ENCODE measurements at places on chromosomes 13 and 19.
A peak's percentile ranks its signal among the peaks of the same experiment; 100 is the strongest.

- no peak for DNase-seq
These were observed 731.7 kb upstream of the MIR17HG start for GRCh38 chr13:90615767-90616166.

DNA sequence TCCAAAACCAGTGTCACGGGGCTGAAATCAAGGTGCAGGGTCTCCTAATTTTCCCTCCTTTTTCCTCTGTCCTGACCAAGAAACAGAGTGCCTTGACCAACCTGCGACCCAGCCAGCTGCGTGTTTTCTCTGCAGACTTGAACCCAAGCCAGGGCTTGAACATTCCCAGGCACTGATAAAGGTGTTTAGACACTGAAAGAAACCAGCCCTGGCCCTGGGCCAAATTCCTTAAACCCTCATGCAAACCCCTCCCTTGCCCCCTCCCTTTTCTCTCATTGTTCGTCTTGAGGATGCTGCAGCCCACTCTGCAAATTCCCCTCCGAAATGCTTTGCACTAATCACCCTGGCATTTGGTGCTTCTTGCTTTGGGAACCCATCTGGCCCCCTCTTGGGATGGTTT, 9.5 kb upstream of the FFAR2 start:
- no peak for DNase-seq

DNA sequence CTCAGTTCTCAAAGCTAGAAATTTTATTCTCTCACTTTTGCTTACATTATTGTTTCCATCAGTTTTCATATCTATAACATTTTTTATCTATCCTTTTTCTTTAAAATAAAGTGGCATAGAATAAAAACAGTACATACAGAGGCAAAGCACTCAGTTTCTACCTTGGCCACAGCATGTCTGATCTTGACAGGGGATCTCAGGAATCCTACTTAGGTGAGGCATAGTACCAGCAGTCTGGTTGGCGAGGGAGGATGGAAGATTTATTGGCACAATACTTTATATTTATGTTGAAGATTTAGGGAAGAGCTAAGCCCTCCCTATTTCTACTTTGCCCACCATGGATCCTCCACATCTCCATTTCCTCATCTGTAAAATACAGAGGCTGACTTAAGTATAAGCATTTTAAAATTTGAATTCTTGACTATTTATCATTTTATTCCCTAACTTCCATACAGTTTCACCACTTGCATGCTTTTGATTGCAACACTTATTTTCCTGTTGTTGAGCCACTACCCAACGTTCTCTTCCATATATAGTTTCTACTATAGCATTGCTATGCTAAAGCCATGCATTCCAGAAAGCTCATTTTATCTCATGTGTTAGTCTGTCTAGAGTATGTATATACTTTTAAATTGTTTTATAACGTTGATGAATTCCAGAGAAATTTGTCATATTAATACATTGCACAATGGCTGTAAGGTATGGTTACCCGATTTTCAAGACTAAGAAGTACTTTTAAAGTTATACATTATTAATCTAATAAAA, 506.7 kb downstream of the KCTD12 start:
- no peak for DNase-seq

DNA sequence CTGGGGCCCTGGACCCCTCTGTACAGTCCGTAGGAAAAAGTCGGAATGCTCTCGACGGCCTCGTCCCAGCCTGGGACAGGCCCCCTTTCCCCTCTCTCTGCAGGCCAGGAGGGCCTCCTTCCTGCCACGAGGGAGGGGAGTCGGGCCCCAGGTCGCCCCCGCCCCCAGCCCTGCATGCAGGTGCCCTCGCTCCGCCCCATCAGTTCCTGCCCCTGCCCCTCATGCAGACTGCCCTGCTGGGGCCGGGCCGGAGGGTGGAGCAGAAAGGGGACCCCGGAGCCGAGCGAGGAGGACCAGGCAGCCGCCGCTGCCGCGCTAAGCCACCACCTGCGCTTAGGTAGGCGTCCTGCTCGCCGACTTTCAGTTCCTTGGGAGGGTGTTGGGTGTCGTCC, 7.3 kb downstream of the LYL1 start:
- peak; percentile 53 for DNase-seq

GRCh38 chr13:44516771-44517170, 59.4 kb downstream of the TSC22D1 start:
- DNase-seq: no peak

GRCh38 chr13:90201676-90202460, 1145.6 kb upstream of the MIR17HG start:
- DNase-seq: no peak

GRCh38 chr13:73715911-73716510, 418.2 kb downstream of the KLF12 start:
- DNase-seq: no peak

DNA sequence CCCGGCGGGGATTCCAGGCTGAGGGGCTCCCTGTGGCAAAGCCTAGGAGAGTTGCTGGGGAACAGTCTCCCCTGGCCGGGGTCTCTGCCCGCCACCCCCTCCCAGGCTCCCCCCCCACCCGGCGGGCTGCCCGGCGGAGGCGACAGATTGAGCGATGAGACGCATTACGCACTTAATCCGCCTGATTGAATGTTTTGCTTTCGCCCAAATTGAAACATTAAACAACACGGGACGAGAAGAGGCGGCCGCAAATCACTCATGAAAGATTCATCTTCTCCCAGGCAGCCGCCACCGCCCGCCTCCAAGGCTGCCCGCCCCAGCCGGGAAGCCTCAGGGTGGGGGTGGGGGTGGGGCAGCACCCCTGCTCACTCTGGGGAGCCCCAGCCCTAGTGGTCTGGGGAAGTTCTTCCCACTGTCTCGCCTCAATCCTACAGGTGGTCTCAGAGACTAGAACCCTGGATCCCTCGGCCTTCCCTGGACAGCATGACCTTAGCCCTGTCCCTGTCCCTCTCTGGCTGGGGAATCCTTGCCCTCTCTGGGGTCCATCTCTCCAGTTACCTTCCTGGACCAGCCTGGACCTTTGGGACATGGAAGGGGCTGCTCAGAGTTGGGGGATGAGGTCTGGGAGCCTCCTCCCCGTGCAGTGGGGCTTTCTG, 7.6 kb upstream of the ERFL start:
- DNase-seq: no peak

GRCh38 chr13:110676595-110677587, 29.0 kb downstream of the CARS2 start:
- peak; percentile 52 for DNase-seq

- no peak for DNase-seq
These were observed 30.0 kb upstream of the POP4 start for GRCh38 chr19:29576046-29576606.

GRCh38 chr13:42796747-42797356, 15.5 kb downstream of the FAM216B start:
- no peak for DNase-seq

DNA sequence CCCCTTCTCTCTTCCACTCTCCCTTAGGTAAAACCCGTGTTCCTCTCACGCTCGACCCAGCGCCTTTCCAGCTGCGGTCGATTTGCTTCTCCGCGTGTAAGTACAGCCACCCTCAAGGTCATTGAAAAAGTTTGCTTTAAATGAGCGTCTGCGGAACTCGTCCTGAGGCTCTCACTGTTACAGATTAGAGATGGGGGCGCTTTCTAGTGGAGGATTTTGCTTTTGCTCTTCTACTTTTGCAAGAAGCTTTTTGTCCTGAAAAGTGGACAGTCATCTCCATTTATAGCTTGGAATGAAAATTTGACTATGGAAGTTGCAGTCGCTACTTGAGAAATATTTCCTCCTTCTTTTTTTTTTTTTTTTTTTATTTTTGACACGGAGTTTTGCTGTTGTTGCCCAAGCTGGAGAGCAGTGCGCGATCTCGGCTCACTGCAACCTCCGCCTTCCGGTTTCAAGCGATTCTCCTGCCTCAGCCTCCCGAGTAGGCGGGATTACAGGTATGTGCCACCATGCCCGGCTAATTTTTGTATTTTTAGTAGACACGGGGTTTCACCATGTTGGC, 595 bp upstream of the RAB20 start:
- DNase-seq: no peak

GRCh38 chr13:98487522-98487921, 89.4 kb downstream of the STK24 start:
- no peak for DNase-seq

GRCh38 chr19:18330868-18331267, 8.0 kb upstream of the LSM4 start:
- DNase-seq: no peak

DNA sequence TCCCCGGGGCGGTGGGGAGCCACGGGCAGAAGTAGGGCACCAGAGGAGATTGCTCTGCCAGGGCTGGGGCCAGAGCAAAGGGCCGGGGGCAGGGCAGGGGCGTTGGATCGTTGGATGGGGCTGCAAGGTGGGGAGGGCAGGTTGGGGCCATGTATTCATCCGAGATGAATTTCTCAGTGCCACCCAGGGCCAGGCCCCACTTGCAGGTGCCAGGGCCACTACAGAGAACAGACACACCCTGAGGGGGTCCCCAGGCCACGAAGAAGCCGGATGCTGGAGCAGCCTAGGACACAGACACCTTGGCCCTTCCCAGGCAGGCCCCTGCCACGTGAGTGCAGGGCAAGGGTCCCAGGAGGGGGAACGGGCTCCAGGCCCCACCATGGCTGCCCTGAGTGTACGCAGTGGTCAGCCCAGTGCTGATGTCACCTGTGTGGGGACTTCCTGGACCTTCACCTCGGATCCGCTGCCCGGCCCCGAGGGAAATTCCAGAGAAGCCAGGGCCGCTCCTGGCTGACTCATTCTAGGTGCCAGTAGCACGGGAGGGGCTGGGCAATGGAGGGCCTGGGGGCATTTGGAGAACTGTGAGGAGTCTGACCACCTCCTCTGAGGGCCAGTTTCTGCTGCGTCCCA, 9.6 kb upstream of the SBNO2 start:
- DNase-seq: no peak

DNA sequence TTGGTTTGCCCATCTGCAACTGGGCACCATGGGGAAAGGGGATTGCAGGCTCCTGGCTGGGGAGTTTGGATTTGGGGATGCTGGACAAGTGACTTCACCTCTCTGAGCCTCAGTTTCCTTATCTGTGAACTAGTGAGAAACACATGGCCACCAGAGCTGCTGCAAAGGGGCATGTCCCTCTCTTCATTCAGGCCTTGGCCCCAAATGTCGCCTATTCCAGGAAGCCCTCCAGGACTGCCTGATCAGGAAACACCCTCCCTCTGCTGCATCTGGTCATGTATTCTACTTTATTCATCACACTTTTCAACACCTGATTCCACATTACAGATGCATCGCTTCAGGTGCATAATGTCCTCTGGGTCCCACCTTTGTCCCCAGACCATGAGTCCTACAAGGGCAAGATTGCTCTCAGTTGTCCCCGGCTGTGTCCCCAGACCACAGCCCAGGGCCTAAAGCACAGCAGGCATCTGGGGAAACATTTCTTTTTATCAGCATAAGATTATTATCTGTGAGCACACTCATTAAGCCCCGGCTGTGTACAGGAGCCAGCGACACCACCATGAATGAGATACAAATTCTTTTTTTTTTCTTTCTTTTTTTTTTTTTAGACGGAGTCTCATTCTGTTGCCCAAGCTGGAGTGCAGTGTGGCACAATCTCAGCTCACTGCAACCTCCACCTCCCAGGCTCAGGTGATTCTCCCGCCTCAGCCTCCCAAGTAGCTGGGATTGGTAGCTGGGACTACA, 37.5 kb downstream of the ARRDC2 start:
- no peak for DNase-seq

DNA sequence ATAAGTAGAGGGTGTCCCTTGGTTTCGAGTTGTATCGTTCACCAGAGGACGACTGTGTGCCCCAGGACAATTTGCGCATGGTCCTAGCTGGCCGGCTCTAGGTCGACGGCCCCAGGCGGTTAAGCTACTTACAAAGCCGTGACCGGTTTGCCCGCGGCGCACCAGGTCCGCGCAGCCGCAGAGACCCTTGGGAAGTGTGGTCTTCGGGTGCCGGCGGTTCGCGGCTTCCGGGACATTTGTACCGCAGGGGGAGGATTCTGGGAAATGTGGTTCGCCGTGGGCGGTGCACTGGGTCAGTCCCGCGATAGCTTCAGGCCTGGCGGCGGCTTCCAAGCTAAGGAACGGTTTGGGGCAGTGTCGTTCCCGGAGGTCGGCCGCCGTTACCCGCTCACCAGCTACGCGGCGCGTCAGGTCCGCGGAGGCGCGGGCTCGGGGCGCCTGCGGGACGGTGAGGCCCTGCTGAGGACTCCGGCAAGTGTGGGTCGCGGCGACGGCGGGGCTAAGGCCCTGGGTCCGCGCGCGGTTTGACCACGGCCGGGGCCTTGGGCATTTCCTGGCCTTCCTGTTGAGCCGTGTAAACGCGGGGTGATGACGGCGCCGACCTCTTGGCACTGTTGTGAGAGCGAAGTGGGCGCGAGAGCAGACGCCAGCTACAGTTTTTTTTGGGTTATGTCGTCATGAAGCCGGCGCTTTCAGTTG, at the start of gene ZNF302:
ZNF302 (plus strand) TSS at position 293 of the 699 bp plus-strand sequence. CDS start 1,127 bp downstream, outside the sequence.
- DNase-seq: peak; percentile 94

DNA sequence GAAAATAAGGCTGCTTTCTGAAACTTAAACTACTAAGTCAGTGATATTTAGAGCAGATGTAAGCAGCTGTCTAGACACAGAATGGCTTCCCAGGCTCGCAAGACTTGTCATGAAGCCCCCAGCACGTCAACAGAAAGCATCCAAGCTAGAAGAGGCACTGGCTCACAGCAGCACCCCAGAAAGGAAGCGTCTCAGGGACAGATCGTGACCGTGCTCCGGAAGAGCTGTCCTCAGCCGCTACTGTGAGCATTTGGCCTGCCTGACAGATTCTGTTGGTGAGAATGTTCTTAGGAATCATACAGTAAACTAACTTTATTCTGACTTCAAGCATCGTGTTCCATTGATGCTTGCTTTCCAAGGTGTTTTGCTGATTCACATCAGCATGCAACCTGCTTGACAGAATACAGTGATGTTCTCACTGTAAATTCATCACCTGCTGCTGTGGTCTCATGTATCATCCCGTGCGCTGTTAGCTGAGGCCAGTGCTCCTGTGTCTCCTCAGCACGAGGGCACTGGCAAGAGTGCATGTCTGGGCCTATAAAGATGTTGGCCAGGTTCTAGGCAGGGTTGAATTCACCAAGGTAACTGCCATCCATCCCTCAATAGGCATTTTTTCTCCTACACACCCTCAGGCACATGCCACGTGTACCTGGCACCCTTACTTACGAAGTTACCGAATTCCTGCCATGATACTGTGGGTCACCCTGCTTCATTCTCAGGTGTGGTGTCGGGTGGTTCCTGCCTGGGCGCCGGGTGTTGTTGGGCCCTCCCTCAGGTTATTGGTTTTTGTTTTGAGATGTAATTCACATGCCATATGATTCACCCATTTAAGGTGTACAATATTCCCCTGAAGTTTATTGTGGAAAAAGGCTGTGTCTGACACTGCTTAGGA, 15.9 kb downstream of the SPINT2 start:
- no peak for DNase-seq

- DNase-seq: no peak
These were observed 9.2 kb downstream of the CTU1 start for GRCh38 chr19:51099047-51099382.

DNA sequence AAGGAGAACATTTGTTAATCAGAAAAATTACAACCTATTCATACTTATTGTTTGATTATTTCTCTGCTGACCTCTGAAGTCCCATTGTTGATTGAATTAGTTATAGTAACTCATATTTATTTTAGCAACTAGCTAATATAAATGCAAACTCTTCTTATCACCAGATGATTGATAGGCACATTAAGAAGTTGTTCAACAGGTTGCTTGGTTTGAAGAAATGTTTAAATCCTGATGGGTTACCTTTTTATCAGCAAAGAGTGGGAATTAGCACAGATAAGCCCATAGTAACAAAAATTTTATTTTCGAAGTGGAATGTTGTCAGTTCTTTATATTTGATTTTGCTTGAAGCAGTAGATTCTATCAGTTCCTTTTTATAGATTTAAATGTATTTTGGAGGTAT, 44.4 kb downstream of the KLF5 start:
- DNase-seq: no peak
